Activated CD4-positive, alpha-beta T cell treated with anti-CD3 and anti-CD28 coated beads, Interleukin-2, amount 10 ng/mL, durations not matched to agents 24 days and 14 days (primary cell): ENCODE measurements at places on chromosomes 5 and 9.
A peak's percentile ranks its signal among the peaks of the same experiment; 100 is the strongest.

DNA sequence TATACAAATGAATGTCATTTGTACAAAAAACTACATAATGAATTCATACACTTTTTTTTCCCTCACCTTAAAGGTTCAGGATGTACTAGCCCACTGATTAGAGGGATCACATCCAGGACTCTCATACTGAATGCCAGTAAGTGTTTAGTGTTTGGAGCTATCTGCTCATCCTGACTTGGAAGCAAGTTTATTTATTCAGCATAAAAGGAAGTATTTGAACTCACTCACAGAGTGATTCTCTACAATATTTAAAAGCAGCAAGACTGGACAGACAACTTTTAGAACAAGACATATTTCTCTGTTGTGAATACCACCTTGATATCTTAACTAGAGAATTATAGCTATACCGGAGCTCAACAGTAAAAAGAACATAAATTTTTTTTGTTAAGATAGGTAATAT, 14.8 kb upstream of the IQGAP2 start:
- H3K4me3 ChIP-seq: no peak overlapping the region
- peaks cover 2% of the 10 kb centered on the region for H3K36me3 ChIP-seq
- H3K4me1 ChIP-seq: peaks cover 43% of the 10 kb centered on the region
- no peaks in the 10 kb centered on the region for H3K27me3 ChIP-seq

DNA sequence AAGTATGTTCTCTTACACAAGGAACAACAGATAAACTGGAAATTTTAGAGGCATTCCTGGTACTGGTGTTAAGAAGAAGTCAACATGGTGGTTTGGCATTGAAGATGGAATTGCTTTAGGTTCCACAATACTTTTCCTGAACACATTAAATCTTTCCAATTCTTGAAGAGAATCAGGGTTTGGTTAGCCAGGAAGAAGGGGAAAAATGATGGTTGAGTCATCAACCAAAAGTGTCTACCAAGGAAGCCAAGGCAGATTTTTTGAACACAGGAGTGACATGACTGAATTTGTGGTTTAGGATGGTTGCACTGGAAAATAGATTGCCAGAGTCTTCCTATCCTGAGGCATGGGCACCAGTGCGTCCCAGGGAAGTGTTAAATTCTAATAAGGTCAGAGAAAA, 433.4 kb downstream of the TMEM38B start:
- no peak for DNase-seq
- H3K27ac ChIP-seq: no peak overlapping the region
- H3K27me3 ChIP-seq: no peaks in the 10 kb centered on the region
- no peaks in the 10 kb centered on the region for H3K4me1 ChIP-seq
- no peak overlapping the region for H3K4me3 ChIP-seq

DNA sequence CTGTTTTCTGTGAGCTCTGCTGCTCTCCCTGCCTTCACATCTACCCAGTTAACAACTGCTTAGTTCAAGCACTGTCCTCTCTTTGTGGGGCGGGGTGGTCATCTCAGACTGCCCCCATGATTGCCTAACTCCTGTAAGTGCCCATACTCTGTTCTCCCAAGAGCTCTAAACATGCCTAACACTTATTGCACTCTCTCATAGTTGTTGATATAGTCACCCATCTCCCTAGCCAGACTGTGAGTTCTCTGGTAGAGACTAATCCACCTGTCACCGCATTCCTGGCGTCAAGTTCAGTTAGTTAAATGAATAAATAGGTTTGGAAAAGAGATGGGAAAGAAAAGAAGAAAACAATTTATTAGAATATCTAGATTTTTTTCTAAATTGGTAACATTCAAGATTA, 18.3 kb upstream of the MUSK start:
- no peaks in the 10 kb centered on the region for H3K4me1 ChIP-seq
- no peak for DNase-seq
- no peaks in the 10 kb centered on the region for H3K36me3 ChIP-seq
- H3K27ac ChIP-seq: no peak overlapping the region
- H3K4me3 ChIP-seq: no peak overlapping the region

DNA sequence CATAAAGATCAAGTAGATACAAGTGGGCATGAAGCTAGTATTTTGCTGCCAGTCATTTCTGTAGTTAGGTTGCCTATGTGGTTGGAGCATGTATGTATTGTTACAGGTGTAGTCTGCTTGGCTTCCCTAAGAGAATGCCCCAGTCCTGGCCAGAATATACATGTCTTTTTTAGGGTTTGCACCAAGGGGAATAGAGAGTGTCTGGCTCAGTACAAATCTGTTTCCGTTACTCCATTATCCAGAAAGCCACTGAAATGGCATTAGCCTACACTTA, 23.2 kb downstream of the TGFBR1 start:
- H3K4me1 ChIP-seq: peaks cover 58% of the 10 kb centered on the region
- H3K27ac ChIP-seq: peak overlapping the region; percentile 22
- no peak overlapping the region for H3K4me3 ChIP-seq
- peaks cover 64% of the 10 kb centered on the region for H3K36me3 ChIP-seq

GRCh38 chr9:13948037-13948436, 365.9 kb downstream of the NFIB start:
- DNase-seq: no peak
- no peaks in the 10 kb centered on the region for H3K27me3 ChIP-seq
- H3K4me3 ChIP-seq: no peak overlapping the region
- no peaks in the 10 kb centered on the region for H3K36me3 ChIP-seq

GRCh38 chr5:173233347-173234128, 1.5 kb downstream of the NKX2-5 start:
- H3K36me3 ChIP-seq: peaks cover 1% of the 10 kb centered on the region
- DNase-seq: no peak
- H3K27me3 ChIP-seq: peaks cover 87% of the 10 kb centered on the region
- H3K27ac ChIP-seq: peak overlapping the region; percentile 65

- peak overlapping the region; percentile 85 for H3K27ac ChIP-seq
- peak overlapping the region; percentile 46 for H3K4me3 ChIP-seq
- H3K36me3 ChIP-seq: no peaks in the 10 kb centered on the region
- H3K27me3 ChIP-seq: peaks cover 11% of the 10 kb centered on the region
- peak; percentile 60 for DNase-seq
Observed at GRCh38 chr9:27785714-27786100, 212.4 kb upstream of the C9orf72 start.

DNA sequence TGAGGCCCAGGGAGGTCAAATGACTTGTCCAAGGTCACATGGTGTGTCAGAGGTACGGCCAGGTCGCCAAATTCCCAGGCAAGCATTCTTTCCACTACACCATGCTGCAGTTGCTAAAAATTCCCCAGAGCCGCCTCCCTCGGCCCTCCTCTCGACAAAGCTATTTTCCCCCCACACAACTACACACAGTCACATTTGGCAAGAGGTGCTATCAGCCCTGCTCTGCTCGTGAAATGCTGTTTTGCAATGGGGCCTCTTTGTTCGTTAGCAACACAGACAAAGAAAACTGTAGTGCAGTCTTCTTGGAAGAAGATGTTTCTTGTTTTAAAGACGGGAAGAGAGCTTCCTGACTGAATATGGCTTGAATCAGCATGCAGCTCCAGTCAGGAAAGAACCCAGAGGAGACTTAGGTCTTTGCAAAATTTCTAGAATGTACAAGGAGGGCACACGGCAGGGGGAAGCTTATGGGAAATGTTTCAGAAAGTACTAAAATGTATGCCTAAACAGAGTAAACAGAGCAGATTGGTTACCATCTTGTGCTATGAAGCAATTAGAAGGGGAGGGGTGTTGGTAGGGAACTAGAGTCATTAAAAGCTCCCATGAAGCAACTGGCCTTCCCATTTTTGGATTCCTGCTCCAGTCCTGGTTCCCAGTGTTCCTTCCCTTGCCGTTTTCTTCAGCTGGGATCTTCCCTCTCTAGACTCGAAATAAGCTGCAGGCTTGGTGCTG, 14.2 kb downstream of the SLIT3 start:
- no peaks in the 10 kb centered on the region for H3K36me3 ChIP-seq
- no peak overlapping the region for H3K4me3 ChIP-seq
- DNase-seq: no peak
- H3K4me1 ChIP-seq: no peaks in the 10 kb centered on the region
- H3K27me3 ChIP-seq: no peaks in the 10 kb centered on the region
- H3K27ac ChIP-seq: no peak overlapping the region

DNA sequence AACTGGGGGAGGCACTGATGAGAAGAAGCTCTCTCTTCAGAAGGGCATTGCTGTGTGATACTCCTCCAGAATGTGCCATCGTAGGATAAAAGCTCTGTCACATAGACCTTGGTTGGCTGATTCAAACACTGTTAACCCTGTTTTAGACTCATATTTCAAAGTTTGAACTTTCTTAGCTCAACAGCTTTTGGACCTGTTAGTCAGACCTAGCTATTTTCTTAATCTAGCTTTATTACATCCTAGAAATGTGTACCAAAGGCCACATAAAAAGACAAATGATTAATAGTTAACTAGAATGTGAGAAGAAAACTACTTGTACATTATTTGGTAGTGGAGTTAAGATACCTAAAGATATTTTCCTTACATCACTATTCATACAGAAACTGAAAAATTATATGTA, 4.3 kb downstream of the RHOBTB3 start:
- H3K36me3 ChIP-seq: peaks cover 1% of the 10 kb centered on the region
- no peak overlapping the region for H3K4me3 ChIP-seq
- no peak overlapping the region for H3K27ac ChIP-seq
- DNase-seq: no peak

DNA sequence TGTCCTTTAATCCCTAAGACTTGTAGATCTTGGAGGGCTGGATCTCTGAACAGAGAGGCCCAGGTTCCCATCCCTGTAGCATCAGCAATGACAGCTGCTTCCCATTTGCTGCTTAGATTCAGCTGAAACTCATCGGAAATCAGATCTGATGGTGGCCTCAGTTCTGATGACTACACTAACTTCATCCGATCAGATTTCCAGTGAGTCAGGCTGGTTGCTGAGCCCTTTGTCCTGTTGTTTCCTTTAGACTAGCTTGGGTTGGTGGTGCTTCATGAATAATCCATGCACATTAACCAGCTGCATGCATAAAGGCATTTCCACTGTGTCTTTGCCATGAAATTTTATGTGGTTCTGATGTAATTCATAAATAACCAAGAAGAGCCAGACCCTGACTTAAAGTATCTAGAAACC, 195.2 kb upstream of the TUT7 start:
- H3K4me3 ChIP-seq: no peak overlapping the region
- peaks cover 5% of the 10 kb centered on the region for H3K27me3 ChIP-seq
- DNase-seq: no peak

- no peaks in the 10 kb centered on the region for H3K27me3 ChIP-seq
- H3K27ac ChIP-seq: no peak overlapping the region
- no peak overlapping the region for H3K4me3 ChIP-seq
- H3K36me3 ChIP-seq: no peaks in the 10 kb centered on the region
- no peak for DNase-seq
Observed at GRCh38 chr5:103808464-103809106, 246.0 kb upstream of the NUDT12 start.

GRCh38 chr5:15383021-15383420, 117.0 kb upstream of the FBXL7 start:
- no peak for DNase-seq
- H3K27me3 ChIP-seq: no peaks in the 10 kb centered on the region
- H3K27ac ChIP-seq: no peak overlapping the region
- H3K4me1 ChIP-seq: no peaks in the 10 kb centered on the region

GRCh38 chr5:157516006-157516405, 56.0 kb downstream of the NIPAL4 start:
- H3K4me3 ChIP-seq: no peak overlapping the region
- H3K4me1 ChIP-seq: peaks cover 61% of the 10 kb centered on the region
- peaks cover 74% of the 10 kb centered on the region for H3K36me3 ChIP-seq
- H3K27me3 ChIP-seq: no peaks in the 10 kb centered on the region
- no peak for DNase-seq
- peak overlapping the region; percentile 68 for H3K27ac ChIP-seq

GRCh38 chr5:3361811-3362605, 233.6 kb upstream of the IRX1 start:
- H3K27ac ChIP-seq: no peak overlapping the region
- H3K4me3 ChIP-seq: no peak overlapping the region
- no peaks in the 10 kb centered on the region for H3K36me3 ChIP-seq
- H3K27me3 ChIP-seq: no peaks in the 10 kb centered on the region
- H3K4me1 ChIP-seq: no peaks in the 10 kb centered on the region

GRCh38 chr5:126023994-126024441, 399.2 kb upstream of the GRAMD2B start:
- no peaks in the 10 kb centered on the region for H3K27me3 ChIP-seq
- H3K27ac ChIP-seq: no peak overlapping the region
- H3K36me3 ChIP-seq: no peaks in the 10 kb centered on the region
- no peaks in the 10 kb centered on the region for H3K4me1 ChIP-seq
- H3K4me3 ChIP-seq: no peak overlapping the region

DNA sequence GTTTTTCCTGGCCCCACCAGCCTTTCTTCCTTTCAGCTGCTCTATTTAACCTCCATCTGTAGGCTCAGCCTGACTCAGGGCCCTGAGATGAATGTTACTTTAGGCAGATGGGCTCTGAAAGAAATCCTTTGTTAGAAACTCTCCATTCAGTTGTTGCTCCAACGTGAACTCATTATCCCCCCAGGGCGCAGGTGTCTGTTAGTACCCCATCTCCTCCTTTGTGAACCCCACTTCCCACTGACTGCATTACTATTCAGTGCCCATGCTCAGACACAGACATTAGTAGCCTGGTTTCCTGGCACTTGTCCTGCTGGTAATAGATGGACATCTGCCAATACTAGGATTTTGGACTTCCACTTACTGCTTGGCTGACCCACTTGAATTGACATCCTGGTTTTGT, 1271.6 kb downstream of the PTPRD start:
- H3K27ac ChIP-seq: no peak overlapping the region
- no peak for DNase-seq
- no peak overlapping the region for H3K4me3 ChIP-seq
- no peaks in the 10 kb centered on the region for H3K36me3 ChIP-seq

- peaks cover 10% of the 10 kb centered on the region for H3K4me1 ChIP-seq
- DNase-seq: no peak
- no peaks in the 10 kb centered on the region for H3K36me3 ChIP-seq
- H3K27me3 ChIP-seq: no peaks in the 10 kb centered on the region
- no peak overlapping the region for H3K4me3 ChIP-seq
Observed at GRCh38 chr9:121889990-121890563, 203.0 kb downstream of the TTLL11 start.

DNA sequence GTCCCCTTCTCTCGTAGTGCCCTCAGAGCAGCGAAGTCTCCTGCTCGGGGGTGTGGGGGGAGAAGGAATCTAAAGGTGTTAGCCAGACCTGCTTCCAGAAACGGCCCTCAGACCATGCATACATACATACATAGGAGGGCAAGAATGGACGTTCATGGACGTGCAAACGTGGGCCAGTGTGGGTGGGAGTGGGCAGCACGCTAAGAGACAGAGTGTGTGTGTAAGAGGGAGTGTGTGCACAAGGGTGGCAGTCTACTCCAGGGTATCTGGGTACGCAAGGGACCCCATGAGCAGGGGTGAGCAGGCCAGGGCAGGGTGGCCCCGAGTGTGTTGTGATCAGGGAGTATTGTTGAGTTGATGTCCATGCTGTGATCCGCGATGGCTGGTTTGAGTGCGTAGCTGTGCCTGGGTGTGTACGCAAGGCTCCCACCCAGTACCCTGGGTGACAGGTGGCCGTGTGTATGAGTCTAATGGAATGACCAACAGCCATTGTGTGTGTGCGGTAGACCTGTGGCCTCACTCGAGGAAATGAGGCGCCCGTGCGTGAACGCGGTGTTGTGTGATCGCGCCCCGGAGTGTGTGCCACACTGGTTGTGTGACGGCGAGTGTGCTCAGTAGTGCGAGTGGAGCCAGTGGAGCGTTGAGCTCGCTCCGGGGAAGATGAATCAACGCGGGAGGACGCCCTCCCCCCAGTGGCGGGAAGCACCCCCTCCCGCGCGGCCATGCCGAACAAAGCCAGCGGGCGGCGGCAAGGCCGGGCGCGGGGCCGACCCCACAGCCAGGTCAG, 826 bp downstream of the GPRIN1 start:
- no peaks in the 10 kb centered on the region for H3K36me3 ChIP-seq
- H3K27ac ChIP-seq: peak overlapping the region; percentile 84
- peaks cover 14% of the 10 kb centered on the region for H3K4me1 ChIP-seq
- DNase-seq: peak; percentile 73
- H3K27me3 ChIP-seq: peaks cover 33% of the 10 kb centered on the region
